C1 segment of cervical spinal cord (tissue), 14 donors: ENCODE measurements at places on chromosomes 5 and 9.

DNA sequence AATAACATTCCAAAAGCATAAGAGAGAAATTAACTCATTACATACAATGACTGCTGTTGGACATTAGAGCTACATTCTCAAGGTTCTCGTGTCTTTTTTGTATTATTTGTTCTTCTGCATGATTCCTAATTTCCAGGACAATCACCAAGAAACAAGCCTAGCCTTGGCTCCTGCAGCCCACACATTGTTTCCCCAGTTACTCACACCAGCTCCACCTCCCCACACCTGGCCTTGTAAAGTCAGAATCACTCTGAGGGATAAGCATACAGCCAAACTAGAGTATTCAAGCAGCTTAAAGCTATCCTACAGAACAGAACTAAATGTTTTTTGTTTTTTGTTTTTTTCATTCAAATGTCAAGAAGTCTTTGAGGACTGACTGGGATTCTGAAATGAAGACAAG, 189.2 kb downstream of the HINT1 start:
- DNase-seq, result no peak

- peak; percentile 55 for DNase-seq
Observed at GRCh38 chr5:142684508-142685041, 1.3 kb downstream of the FGF1 start.

DNA sequence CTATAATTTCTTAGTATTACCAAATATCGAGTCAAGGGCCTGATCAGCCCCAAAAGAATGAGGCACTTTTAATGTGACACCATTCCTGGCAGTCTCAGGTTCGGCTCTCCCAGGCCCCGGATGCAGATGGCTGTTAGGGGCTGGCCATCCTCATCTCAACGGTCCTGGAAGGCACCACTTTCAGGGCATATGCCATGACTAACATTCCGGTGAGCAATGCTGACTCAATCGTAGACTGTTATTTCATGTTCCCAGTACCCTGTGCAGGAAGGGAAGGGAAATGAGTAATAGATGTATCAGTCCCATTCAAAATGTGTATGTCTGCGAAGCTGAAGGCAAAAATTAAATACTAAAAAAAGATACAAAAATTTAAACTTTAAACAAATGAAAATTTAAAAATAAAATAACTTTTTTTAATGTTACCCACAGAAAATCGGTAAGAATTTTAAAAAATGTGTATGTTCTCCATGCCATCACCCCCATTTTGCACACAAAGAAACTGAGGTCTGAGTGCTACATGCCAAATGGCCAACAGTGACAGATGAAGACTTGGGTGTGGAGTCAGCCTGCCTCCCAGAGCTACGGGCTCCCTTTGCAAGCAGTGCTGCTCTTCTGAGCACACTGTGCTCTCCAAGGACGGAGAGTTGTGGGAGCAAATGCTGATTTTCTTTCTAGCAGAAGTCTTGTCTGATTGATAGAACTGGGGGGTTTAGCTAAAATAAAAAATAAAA, 79.0 kb downstream of the GLDC start:
- DNase-seq, result no peak

GRCh38 chr5:61069150-61069549, 93.1 kb downstream of the SMIM15 start:
- no peak for DNase-seq

GRCh38 chr5:5421149-5421960, 1.1 kb upstream of the ICE1 start:
- DNase-seq, result no peak

DNA sequence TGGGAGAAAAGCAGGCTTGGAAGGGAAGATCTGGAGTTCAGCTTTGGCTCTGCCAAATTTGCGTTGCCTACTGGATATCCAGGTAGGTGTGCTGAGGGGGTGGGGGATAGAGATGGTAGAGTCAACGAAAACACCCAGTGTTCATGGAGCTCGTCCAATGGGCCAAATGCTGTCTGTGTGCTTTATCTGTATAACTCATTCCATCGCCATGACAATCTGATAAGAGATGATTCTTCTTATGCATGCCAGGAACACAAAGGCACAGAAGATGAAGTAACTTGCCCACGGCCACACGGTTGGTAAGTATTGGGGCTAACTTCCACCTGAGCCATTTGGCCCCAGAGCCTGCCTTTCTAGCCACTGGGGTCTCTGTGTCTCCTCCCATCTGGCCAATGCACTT, 53.2 kb downstream of the BOD1 start:
- DNase-seq, result no peak

DNA sequence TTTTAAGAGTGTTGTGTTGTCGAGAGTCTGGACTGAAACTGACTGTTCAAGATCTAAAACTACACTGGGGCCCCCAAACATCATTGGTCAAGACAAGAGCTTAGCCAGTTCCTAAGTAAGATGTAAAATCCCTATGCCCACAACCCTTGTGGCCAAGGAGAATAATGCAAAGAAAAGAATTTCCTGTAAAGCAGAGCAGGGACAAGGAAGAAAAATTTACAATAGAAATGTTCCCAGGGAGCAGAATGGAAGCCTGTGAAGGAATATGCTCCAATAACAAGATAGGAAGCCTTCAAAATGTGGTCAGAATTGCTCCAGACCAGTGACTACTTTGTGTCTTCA, 20.4 kb downstream of the PPP1R2B start:
- no peak for DNase-seq

DNA sequence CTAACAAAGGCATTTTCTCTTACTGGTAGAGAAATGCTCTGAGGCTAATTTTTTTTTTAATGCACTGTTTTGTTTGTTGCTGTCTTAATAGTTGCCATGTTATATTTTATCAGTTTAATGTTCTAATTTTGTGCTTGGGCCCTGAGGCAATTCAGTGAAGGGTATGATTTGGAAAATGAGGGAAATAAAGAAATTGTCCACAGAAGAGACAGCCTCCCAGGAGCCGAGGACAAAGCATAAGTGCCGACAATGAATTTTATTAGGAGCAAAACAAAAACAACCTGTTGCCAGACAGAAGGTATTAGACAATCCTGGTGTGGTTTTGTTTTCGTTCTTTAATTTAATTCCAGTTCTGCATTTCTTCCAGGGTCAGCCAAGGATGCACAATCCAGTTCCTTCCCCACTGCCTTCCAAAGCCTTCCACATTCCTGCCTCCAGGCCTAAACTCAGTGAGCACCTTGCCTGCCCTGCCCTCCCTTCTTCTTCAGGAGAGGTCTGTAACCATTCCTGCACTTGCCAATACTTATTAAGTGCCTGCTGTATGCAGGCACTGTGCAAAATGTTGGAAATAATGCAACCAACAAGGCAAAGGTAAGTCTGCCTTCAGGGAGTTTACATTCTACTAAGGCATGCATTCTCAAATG, 4.3 kb upstream of the TCOF1 start:
- DNase-seq, result no peak

GRCh38 chr5:174189654-174190541, 144.4 kb downstream of the NSG2 start:
- no peak for DNase-seq

GRCh38 chr5:109111680-109112079, 298.1 kb downstream of the PJA2 start:
- DNase-seq, result no peak

DNA sequence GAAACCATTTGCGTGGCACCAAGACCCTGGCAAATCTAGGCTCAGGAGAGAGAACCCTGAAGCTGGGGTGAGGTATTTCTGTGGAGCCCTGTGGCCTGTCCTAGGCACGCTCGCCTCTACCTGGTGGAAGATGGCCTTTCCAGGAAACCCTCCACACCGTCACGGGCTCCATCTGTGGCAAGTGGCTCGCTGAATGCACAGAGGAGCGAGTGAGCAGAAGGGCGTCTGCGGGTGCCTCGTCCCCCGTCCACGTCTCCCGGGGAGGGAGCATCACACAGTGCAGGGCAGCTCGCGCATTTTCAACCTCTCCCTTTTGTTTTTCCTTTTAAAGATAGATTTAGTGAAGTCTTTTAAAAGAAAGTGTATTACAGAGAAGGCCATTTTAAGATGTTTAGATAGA, 25.3 kb upstream of the RASGEF1C start:
- DNase-seq, result no peak

- no peak for DNase-seq
Observed at GRCh38 chr9:111231801-111232580, 98.0 kb downstream of the OR2K2 start.

GRCh38 chr5:41334221-41334620, 120.9 kb upstream of the C6 start:
- DNase-seq, result no peak

GRCh38 chr5:171907725-171908343, 98.6 kb downstream of the FBXW11 start:
- DNase-seq, result no peak

DNA sequence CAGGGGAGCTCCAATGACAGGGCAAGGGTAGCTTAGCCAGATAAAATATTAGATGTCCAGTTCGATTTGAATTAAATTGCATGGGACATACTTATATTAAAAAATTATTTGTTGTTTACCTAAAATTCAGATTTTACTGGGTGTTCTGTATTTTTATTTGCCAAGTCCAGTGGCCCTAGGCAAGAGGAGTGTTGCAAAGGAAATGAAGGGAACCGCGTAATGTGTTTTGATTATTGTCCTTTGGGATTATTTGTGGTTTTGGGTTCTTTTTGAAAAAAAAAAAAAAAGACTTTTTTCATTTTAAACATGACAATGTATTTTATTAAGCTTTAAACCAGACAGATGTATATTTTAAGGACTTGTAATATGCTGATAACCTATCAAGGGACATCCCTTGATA, 179.3 kb downstream of the C9orf152 start:
- DNase-seq, result no peak

DNA sequence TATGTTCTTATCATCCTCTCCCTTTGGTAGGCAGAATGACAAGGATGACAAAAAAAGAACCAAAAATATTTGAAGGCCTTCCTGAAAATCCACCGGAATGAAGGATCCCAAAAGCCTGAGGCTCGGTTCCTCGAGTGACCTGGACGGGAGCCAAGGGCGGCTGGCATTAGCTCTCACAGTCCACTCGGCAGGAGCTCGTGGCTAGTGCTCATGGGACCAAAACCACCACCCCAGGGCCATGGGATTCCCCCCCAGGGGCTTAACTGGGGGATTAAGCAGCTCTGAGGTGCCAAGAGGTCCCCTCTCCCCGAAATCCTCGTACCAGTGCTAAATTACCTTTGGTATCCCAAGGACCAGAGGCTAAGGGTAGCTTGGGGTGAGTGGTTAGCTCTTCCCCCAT, 586 bp upstream of the PDZD2 start:
- no peak for DNase-seq

DNA sequence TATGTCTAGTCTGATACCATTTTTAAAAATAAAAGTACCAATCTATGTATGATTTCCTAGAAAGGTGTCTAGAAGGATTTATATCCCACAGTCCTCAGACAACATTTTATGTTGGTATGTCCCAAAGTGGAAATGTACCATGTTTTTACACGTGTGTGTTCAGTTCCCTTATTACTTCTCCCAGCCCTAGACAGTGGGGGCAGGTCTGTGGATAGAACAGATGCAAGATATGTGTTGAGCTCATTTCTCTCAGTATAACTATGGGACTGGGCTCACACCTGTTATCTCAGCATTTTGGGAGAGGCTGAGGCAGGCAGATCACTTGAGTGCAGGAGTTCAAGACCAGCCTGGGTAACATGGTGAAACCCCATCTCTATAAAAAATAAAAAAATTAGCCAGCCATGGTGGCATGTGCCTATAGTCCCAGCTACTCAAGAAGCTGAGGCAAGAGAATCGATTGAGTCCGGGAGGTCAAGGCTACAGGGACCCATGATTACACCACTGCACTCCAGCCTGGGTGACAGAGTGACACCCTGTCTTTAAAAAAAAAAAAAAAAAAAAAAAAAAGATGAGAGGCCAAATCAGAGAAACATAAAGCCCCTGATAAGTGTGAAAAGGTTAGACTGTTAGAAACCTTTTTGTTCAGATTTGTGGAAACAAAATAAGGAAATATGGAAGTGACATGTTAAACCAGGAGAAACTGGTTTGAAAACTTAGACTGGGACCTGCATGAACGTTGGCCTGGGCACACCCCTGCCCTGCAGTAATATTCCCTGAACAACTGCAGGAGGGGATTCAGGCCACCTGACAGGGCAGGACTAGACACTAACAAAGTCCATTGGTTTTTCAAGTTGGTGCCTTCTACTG, 7.4 kb upstream of the SLC2A8 start:
- no peak for DNase-seq

DNA sequence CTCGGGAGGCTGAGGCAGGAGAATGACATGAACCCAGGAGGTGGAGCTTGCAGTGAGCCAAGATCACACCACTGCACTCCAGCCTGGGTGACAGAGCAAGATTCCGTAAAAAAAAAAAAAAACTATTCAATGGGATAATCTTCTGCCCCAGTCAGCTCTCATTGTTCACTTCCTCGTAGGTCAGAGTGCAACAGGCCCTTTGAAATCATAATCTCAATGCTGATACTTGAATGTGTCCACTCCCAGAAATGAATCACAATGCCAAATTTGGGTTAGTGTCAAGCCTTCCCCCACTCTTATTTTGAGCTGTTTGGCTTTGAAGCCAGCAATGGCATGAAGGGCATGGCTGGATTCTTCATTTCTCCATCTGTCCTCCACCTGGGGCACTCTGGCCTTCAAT, 610.3 kb upstream of the KLF4 start:
- DNase-seq, result no peak

DNA sequence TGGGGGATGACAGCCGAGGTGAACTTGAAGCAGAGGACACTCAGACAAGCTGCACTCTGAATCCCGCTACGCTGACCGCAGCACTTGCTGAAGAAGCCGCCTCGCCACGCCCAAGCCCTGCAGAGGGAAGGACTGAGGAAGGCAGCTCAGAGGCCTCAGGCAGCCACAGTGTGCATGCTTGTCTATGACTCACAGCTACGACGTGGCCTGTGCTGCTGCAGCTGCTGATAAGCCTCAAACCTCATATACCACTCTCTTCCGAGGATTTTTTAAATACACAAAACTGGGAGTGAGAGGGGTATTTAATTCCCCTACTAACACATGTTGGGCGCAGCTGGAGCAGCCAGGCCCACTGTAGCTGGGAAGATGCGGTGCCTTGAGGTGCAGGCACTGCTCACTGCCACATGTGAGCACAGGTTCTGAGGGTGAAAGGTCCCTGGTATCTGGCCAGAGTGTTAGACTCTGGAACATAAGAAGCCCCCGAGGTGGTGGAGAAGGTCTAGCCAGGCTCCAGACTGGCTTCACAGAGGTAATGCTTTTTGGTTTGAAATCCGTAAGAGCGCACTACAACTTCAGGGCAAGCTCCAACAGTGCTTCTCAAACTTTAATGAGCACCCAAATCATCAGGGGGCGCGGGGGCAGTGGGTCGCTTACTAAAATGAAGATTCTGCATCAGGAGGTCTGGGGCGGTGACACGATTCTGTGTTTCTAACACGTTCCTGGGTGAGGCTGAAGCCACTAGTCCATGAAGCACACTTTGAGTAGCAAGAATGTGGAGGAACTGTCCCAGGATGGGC, 196.8 kb downstream of the AUH start:
- no peak for DNase-seq

GRCh38 chr5:80255431-80255810, 427 bp downstream of the SERINC5 start:
- no peak for DNase-seq
